ENCODE measurements at places on chromosomes 3 and 15.

- DNase-seq, result no peak
These were observed 39.9 kb downstream of the IFT57 start for GRCh38 chr3:108182339-108182738.

GRCh38 chr15:97087006-97087741, 756.7 kb downstream of the NR2F2 start:
- no peak for DNase-seq

- no peak for DNase-seq
These were observed 27.4 kb downstream of the SLC7A14 start for GRCh38 chr3:170558427-170558826.

DNA sequence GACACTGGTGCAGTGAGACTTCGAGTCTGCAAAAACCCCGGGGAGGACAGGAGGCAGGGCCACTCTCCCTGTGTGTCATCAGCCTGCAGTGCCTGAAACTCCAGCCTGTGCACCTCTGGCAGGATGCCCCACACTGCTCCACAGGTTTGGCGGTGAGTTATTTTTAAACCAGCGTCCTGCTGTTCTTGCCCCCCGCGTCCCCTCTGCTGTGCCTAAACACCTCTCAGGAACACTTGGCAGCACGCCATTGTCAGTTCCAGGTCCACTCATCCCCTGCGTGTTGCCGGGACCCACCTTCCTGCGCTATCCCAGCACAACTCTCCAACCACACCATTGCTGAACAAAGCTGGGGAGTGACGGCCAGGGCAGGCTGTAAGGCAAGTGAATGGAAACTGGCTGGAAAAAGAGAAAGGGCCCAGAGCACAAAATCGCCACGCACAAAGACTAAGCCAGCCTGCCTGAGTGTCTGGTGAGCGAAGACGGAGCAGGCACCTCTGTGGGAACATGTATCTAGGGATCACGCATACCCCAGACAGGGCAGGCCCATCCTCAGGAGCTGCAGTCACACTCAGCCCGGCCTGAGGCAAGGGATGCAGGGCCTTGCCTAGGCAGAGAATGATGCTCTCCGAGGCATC, 3.1 kb upstream of the PLA2G4F start:
- DNase-seq, result no peak

- no peak for DNase-seq
These were observed 46.9 kb downstream of the ARHGEF3 start for GRCh38 chr3:56754741-56755417.

DNA sequence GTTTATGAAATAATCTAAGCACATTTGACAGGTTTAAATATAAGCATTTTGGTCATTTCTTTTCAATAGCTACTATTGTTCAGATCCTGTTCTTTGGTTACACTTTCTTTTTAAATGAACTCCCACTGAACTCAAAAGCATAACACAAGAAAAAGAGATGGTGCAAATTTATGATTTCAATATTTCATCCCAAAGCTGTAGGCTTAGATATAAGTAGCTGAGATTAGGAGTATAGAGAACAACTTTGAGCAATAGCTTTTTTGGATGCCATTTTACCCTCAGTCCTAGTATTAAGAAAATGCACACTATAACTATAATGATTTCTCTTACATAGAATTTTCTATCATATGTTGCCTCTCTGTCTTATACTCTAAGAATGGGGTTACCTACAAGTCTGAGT, 213.8 kb downstream of the ATP8B4 start:
- DNase-seq, result no peak

- no peak for DNase-seq
These were observed 124.6 kb upstream of the ARHGEF3 start for GRCh38 chr3:56926243-56926946.

DNA sequence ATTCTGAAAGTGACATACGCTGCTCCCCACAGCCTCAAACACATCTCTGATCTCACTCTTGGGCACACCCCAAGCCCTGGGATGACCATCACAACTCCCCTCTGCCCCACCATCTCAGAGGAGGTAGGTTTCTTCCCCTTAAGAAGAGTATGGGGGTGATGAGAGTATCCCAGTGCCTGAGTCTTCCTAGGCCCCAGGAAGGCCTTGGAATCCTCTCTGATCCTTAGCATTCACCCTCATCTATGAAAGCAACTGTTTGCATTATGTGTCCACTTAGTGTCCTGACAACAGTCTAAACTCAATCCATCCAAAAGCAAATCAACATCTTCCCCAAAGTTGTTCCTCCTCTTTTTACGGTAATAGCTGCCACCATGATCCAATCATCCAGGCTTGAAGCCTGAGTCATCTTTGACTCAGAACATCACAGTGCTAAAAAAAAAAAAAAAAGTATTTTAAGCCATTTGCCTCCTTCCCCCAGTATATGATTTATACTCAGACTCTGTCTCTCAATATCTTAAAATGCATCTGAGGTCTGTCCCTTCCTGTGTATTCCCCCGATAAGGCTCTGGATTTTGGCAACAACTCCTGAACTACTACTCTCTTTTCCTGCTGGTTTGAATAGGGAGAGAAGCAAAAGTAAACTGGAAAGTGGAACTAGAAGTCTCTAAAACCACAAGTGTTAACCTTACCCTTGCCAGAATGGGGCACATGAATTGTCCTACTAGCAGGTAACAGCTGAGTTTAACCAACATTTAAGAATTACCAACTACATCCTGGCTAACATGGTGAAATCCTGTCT, 22.5 kb downstream of the POPDC2 start:
- DNase-seq, result no peak

DNA sequence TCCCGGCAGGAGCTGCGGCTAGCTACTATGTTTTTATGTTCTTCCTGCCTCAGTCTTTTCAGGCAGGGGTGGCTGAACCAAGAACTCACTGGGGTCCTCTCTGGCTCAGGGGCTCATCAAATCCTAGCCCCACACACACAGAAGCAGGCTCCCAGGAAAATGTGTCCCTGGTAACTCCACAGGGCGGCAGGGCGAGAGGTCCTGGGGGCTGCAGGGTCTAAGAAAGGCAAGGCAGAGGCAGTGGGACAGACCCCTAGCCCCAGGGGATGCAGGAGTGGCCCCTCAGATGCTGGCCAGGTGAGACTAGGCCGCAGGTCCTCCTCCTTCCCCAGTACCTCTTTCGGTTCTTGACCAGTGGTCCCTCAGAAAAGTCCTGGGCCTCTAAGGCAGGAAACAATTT, 48.9 kb downstream of the PTH1R start:
- DNase-seq, result no peak

- no peak for DNase-seq
These were observed 293.4 kb upstream of the MME start for GRCh38 chr3:154786724-154787123.

GRCh38 chr15:92421976-92422375, 28.3 kb downstream of the ST8SIA2 start:
- DNase-seq, result no peak

DNA sequence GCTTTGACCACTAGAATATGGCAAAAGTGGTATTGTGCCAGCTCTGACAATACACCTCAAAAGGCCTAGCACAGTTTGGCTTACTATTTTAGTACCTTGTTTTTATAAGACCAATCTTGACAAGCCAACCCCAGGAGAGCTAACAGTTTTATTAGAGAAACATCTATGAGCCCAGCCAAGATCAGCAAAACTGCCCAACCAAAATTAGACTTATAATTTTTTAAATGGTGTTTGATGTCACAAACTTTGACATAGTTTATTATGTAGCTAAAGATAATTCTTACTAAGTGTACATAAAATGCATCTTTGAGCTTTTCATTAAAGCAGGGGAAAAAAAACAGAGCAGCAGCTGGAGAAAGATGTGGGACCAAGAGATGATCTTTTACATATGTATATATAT, 537.5 kb downstream of the ZPLD1 start:
- no peak for DNase-seq

DNA sequence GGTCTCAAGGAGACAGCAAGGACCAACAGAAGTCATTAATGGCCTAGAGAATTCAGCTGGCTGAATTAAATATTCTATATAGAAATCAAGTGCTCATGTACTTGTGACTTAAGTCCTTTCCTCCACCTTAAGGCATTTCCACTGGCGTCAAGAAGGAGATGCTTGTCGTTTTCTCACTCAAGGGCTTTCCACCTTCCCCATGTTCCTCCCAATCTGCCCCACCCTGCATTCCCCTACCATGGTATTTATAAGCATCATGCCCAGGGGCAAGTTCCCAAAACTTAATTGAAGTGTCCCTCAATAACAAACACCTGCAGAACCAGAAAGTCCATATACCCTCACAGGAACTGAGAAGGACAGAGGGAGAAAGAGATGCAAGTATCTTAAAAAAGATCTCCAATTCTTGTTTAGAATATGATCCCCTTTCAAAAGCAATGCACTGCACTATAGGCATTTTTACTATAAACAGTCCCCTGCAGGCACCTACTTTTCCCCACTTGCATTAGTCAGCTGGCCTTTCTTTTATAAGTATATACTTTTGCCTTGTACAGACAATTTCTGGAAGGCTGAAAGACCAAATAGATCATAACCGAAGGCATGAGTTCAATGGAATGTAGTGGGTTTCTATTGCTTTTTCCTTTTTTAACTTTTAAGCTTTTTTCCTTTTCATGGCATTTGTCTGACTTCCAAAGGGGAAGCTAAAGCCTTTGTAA, 29.6 kb downstream of the TMEM39A start:
- no peak for DNase-seq

- DNase-seq, result no peak
These were observed 142.3 kb downstream of the CHST2 start for GRCh38 chr3:143261848-143262247.

DNA sequence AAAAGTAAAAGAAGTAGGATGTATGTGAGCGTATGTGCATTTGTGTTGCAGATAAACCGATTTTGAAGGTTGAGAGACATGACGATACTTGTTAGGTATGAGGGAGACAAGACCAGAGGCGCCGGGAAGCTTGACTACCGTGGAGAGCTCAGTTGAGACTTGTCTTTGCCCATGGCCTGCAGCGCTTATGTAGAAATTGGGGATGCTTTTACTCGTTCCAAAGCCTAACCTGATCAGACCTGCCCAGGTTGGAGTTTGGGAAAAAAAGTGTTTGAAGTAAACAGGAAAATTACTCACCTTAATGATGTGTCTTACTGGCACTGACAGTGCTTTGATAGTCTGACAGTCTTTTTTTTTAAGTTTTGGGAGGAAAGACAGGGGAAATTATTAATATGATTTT, 202.8 kb downstream of the TP63 start:
- no peak for DNase-seq

DNA sequence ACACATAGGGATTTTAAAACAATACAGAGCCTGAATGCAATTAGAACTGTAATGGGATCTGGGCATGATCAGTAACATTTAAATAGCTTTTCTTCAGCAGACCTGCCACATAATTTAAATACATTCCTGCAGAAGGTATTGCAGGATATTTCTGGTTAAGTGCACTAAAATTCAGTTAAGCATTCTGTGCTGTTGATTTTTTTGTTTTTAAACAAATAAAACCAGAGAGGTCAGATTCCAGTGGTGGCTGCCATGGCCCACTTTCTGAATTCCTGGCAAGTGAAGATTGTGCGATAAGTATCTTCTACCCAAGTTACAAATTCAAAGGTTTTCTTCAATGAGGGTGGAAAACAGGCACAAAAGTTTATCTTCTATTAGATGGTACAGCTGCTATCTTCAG, 98.7 kb downstream of the RAP2B start:
- no peak for DNase-seq

- DNase-seq, result no peak
These were observed 363.8 kb upstream of the ICE2 start for GRCh38 chr15:60842694-60843093.

DNA sequence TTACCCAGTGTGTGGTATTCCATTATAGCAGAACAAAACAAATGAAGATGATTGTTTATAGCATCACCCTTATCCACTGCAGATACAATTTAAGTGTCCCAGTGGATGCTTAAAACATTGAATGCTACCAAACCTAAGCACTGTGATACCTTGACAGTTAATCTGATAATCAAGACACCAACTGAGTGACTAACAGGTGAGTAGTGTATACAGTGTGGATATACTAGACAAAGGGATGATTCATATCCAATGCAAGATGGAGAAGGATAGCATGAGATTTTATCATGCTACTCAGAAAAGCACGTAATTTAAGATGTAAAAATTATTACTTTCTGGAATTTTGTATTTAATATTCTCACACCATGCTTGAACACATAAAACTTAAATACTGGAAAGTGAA, 1449.0 kb downstream of the OTOL1 start:
- DNase-seq, result no peak

DNA sequence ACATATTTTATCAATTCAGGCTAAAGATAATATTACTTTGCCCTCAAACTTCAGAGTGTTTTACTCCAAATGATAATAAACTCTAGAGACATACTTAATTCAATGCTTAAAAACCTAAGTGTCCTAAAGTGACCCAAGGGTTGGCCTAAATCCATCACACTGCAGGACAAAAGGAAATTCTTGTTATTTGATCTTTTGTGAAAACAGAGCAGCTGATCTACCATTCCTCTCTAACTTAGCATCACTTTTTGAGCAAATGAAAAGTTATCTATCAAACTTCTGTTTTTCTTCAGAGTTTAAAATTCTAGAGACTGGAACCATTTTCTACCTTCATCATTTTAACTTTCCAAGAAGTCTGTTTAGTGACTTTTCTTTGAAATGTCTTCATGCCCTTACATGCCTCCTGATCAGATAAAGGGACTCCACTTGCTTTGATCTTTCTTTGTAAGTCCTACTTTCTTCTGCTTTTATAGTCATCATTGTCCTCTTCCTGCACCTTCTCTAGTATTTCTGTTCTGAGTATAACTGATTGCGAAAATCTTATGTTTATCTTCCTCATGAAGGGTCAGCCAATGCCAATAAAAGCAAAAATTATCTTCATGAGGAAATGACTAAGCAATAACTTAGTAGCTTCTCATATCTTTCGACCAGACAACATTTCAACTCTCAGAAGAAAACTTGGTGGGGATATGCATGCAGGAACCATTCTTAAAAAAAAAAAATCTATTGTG, 378.7 kb upstream of the TGFBR2 start:
- no peak for DNase-seq

DNA sequence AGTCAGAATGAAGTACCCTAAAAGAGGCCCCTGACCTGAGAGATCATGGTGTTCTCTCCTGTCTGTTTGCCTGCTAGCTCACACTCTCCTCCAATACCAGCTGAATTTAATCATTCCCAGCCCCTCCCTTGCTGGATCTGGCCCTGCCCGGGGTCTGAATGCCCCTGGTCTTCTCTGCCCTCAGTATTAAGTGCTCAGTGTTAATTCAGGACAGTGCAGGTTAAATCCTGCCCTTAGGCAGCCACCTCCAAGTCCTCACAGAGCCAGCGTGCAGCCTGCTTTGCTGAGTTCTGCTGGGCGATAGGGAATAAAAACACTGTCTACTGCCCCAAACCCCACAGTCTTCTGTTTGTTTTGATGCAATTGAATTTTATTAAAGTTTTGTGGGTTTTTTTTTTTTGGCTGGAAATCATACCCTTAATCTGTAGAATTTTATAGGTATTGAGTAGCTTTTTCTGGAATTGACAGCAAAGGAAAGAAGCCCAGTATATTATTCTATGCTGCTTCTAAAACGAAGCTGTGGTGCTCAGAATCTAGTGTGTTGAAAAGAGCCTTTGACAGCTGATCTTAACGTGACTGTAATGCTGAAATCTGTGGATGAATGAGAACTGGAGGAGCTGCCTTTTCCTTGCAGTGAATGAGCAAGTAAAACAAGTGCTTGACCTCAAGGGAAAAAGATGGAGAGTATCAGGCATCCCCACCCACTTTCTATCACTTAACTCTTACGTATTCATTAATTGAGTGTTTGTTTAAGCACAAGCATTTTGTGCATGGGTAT, 12.3 kb upstream of the BDH1 start:
- DNase-seq, result no peak

All from neural crest cell (in vitro differentiated cells).